8988T (cell line): ENCODE measurements at places on chromosomes 12 and 14.

DNA sequence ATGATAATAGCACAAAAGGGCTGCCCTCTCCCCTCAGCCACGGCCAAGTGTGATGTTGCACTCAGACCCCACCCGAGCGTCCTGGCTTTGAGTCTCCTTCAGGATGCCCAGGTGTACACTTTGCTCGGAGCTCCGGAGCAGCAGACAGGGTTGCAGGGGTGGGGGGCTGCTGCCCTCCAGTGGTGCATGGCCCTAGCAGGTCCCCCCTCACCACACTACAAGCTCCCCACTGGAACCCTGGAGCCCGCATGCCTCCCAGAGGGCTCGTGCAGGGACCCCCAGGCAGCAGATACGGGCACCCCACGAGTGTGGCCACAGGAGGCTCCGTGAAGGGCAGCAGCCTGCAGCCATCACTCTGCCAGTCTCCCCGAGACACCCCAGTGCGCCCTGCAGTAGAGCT, 69.9 kb upstream of the C14orf180 start:
- no peak for DNase-seq

DNA sequence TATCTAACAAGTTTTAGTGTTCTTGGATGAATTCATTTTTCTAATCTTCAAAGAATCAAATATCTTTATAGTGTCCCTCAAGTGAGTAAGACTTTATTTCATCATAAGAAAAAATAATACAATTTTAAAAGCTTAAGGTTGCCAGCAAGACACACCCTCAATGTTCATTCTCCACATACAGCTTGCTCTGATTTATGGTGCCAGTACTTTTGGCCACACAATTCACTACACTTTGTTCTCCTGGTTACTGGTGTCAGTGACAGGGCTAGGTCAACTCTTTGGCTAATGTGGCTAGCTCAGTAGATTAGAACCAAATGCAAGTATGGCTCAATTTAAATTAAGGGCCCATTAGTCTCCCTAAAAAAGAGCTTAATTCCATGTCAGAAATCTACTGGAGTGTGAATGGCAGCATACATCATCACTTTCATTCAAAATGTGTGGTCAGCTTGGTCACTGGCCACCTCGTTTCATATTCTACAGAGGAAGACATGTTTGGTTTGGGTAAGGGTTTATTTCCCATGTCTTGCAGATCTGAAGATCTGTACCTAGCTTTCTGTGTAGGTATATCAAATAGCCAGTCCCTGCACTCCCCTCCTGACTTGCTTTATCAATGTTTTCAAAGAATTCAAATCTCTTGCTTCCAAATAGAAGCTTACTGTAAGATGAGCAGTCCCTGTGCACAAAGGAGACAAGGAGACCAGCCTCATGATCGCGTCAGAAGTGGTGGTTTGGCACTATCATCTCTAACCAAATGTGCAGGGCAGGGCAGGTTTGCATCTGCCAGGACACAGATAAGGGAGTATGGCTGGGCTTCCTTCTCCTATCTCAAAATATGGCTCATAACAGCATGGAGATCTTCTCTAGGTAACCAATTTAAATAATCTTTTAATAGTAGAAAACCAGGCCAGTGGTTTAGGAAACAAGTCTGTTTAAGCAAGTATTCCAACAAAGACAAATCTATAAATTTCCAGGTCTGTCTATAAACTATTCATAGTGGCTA, 31.3 kb downstream of the HECTD4 start:
- DNase-seq: no peak

DNA sequence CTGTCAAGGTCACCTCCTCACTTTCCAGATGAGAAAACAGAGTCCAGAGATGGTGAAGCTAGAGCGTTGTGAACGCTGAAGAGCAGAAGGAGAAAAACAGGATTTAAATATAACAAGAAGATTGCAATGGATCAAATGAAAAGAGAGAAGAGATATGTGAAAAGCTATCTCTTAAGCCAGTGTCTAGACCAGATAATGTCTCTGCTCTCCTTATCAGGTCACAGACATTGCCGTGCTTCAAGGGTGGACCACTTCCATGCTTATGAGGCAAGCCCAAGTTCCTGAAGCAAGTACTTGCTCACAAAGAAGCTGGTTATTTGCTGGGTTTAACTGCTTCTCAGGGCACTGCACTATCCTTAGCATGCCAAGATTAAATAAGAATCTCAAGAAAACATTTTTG, 31.6 kb upstream of the FRS2 start:
- no peak for DNase-seq

DNA sequence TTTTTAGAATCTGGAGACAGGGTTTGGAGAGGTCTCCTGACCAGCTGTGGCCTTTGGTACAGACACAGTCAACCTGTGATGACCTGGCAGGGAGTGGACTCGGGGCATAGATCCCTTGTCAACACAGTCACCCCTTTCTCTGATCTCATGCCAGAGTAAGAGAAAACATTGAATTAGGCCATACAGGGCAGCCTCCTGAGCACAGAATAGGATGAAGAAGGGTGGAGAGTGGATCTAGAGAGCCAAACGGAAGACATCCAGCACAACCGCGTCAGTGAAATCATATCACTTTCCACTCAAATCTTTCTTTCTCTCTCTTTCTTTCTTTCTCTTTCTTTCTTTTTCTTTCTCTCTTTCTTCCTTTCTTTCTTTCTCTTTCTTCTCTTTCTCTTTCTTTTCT, 145.9 kb upstream of the TBX3 start:
- DNase-seq: no peak

DNA sequence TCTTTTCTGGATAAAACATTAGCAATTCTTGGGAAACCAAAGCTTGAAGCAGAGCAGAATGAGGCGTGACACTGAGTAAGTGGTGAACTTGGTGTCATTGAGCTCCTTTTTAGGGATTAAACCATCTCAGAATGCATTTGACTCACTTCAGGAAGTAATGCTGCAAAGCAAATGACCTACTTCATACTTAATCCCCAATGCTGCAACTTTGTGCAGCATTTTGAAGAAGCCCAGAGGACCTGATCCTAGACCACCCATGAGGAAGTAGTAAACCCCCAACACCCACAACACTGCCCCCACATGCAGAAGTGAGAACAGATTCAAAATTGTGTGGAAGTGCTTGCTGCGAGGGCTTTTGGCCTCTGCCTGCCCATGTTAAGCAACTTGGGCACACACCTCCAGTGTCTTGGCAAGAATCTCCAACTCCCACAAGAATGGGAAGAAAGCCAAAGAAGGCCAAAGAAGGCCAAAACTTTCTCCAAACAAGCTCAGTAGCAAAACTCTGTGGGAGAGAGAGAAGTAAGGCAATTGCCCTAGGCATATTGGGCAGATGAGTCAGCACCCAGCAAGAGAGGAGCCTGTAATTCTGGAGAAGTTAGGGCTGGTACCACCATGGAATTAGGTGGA, 69.2 kb upstream of the ETV6 start:
- no peak for DNase-seq

- no peak for DNase-seq
Measured at GRCh38 chr14:38053666-38054065, 154.0 kb upstream of the SSTR1 start.

DNA sequence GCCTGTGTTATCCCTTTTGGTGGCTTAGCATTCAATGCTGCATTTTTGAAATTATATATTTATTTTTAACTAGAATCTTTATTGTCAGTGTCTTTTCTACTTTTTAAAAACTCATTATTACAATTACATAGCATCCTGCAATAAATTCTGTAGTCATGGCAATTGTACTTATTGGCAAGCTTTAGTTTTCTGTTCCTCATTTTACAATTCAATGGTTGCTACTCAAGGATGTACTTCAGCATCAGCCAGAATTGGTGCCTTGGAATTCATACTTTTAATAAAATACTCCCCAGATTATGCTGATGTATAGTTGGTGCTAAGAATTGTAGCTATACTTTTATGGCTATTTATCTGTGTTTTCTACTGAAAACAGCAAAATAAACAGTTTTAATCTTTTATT, 1756.8 kb upstream of the SEL1L start:
- DNase-seq: no peak

GRCh38 chr12:66662729-66663128, 16.1 kb downstream of the GRIP1 start:
- no peak for DNase-seq

GRCh38 chr12:31325524-31325875, 450 bp downstream of the SINHCAF start:
- DNase-seq: no peak

GRCh38 chr14:104520620-104521410, 58.7 kb upstream of the C14orf180 start:
- DNase-seq: no peak

DNA sequence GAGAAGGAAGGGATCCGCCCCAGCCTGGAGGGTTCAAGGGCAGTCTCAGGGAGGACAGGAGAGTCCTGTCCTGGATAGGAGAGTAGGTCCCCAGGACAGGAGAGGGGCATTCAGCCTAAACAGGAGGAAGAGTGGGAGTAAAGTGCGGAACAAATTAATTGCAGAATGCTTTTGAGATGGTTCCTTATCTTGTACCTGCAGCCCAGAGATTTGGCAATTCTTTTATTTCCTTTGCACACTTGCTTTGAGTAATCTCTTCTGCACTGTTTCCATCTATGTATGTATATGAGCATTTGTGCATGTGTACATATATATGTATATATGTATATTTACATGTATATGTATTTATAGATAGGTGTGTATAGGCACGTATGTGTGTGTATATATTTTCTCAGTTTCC, 22.7 kb downstream of the PLEK2 start:
- DNase-seq: no peak

- no peak for DNase-seq
Measured at GRCh38 chr12:57096099-57096572, 7.2 kb downstream of the NAB2 start.

GRCh38 chr12:89461649-89462612, 62.7 kb downstream of the GALNT4 start:
- no peak for DNase-seq

GRCh38 chr14:53310412-53310811, 157.3 kb upstream of the DDHD1 start:
- DNase-seq: no peak

- no peak for DNase-seq
Measured at GRCh38 chr12:131044136-131044535, 90.4 kb downstream of the ADGRD1 start.

- DNase-seq: no peak
Measured at GRCh38 chr14:22547948-22548750, 40.9 kb downstream of the DAD1 start.

- DNase-seq: no peak
Measured at GRCh38 chr12:51630986-51631385, 40.0 kb downstream of the SCN8A start.

DNA sequence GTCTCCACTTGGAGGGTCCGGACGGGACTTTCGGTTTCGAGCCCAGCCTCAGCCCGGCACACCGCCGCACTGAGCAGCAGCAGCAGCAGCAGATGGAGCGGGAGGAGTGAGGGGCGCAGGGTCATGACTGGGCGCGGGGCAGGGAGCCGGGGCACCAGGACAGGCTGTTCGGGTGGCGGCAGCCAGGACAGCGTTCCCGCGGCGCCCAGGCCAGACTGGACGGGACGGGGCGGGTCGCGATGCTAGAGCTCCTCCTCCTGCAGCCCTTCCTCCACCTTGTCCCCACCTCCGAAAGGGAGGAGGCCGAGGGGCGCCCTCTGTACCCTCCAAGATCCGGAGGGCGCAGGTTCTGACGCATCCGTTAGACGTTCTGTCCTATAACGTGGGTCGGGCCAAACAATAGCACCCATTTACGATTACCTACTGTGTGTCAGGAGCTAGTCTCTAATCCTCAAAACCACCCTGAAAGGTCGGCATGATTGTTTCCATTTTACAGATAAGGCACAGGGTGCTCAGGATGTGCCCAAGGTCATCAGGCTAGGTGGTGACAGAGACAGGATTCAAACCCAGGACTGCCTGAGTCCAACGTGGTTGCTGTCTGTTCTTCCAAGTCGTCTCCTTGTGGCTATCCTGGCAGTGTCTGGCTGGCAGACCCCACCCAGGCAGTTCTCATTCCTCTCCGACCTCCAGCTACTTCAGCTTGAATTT, at the start of gene FKBP11:
TSS of gene FKBP11 (minus strand) at position 189 of the 708 bp plus-strand sequence. CDS start at position 125, 64 bp downstream.
- DNase-seq: peak; percentile 46

DNA sequence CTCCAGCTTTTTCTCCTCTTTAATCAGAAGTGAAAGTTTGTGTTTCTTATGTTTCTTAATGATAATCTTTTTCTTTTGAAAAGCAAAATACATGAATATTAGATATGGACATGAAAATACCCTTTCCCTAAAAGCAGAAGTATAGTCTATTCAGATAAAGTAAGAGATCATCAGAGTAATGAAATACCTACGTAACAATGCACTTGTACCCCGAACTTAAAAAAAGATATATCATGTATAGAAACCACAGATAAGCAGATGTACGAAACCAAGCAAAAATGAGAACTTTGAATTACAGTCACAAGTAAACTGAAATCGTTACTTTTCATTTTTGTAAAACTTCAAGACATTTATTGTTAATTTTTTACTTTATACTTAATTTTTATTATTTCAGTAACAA, 1.5 kb upstream of the GPR65 start:
- DNase-seq: no peak

- DNase-seq: no peak
Measured at GRCh38 chr14:76168531-76168930, 16.8 kb downstream of the GPATCH2L start.

DNA sequence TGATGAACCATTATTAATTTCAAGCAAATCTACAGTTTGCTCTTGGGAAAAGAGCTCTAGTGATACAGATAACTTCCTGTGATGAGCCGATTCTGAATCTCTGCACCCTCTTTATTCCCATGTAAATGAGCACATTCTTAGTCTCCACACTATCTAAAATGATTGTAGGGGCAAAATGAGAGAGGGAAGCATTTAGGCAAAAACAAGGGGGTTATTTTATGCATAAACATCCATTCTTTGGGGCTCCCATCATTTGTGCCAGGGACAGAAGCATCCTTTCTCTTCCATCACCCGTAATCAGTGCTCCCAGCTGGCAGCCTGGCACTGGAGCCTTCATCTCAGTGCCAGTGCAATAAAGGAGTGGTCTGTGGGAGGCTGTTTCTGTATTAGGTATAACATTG, 1.7 kb upstream of the GPD1 start:
- DNase-seq: no peak

- DNase-seq: no peak
Measured at GRCh38 chr14:77151918-77152588, 10.5 kb upstream of the ZDHHC22 start.

DNA sequence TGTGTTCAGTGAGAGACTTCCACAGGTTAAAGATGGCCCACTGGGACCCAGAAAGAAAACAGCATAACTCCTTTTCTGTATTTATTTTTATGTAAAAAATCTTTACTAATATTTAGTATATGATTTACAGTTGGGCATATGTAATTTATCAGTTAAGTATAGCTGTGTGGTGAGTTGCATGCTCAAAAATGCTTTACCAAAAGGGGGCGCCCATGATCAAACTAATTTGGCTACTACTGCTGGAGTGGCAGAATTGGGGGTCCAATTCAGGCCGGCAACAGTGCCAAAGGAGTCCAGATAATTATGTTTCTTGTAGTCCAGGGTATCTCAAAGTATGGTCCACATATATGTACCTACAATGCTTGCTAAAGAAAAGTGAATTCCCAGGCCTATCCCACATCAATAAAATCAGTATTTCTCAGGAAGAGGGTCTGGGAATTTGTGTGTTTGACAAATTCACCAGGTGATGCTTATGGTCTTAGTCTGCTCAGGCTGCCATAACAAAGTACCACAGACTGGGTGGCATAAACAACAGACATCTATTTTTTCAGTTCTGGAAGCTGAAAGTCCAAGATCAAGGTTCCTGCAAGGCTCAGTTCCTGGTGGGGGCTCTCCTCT, 152.0 kb downstream of the KTN1 start:
- no peak for DNase-seq

- no peak for DNase-seq
Measured at GRCh38 chr12:121620333-121620891, 5.9 kb upstream of the ORAI1 start.
